Hepatocyte (in vitro differentiated cells): ENCODE measurements at places on chromosomes 5 and 9.

DNA sequence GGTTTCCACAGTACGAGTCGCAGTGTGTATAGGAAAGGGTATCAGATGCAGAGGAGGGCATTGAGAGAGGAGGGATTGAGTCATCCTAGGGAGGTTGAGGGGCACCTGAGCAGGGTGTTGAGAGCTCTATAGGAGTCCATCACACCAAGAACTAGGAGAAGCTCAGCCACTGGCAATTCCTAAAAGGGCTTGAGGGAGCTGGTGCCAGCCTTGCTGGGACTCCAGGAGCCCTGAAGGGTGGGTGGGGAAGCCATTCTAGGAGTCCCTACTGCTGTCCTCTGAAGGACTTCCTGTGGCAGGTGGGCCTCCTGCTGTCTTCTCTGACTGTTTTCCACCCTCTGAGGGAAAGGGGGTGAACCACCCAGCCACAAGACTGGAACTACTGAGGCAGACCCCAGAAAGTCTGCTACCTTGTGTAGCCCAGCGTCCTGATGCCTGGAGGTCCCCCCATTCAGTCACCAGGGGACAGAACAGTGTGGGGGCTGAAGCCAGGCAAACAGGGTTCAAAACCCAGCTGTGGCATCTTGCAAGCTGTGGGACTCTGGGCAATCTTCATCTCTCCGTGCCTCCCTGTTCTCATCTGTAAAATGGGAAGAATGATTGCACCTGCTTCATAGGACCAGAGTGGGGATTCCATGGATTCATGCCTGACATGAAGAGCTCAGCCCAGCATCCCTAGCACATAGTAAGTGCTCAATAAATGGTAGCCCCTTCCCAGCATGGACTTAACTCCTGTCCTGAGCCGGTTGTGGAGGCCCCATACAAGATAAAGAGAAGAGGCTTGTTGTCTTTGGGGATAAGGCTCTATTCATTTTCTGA lies 149.5 kb downstream of the C9orf50 start:
- H3K27me3 ChIP-seq = no peaks in the 10 kb centered on the region
- H3K4me3 ChIP-seq = no peak overlapping the region
- H3K36me3 ChIP-seq = no peaks in the 10 kb centered on the region
- no peaks in the 10 kb centered on the region for H3K4me1 ChIP-seq
- no peak overlapping the region for H3K27ac ChIP-seq

GRCh38 chr9:83617299-83617698 lies 5.6 kb upstream of the IDNK start:
- H3K4me1 ChIP-seq = peaks cover 4% of the 10 kb centered on the region
- no peaks in the 10 kb centered on the region for H3K27me3 ChIP-seq
- DNase-seq = no peak
- H3K36me3 ChIP-seq = no peaks in the 10 kb centered on the region

GRCh38 chr9:13387734-13388067 lies 108.2 kb upstream of the MPDZ start:
- no peak for DNase-seq
- H3K27me3 ChIP-seq = no peaks in the 10 kb centered on the region
- H3K4me3 ChIP-seq = no peak overlapping the region
- H3K36me3 ChIP-seq = no peaks in the 10 kb centered on the region

DNA sequence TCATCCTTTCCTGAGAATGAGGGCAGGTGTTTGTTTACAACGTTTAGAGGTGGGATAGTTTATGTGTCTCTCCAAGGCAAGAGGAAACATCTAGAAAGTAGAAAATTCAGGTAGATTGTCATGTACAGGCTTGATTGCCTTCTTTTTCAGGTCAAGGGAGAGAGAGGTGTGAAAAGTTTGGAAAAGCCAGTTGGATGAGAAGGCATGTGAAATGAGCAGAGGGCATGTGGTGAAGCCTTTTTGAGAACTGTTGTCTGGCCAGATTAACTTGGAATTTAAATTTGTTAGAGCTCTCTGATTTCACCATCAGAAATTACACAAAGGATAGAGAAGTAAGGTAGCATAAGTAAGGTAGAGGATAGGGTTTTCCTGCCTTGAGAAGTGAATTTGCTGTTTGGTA lies 74.6 kb downstream of the SNX24 start:
- H3K27ac ChIP-seq = no peak overlapping the region
- no peak for DNase-seq
- H3K4me3 ChIP-seq = no peak overlapping the region
- no peaks in the 10 kb centered on the region for H3K36me3 ChIP-seq
- no peaks in the 10 kb centered on the region for H3K27me3 ChIP-seq
- H3K4me1 ChIP-seq = peaks cover 4% of the 10 kb centered on the region

- H3K27ac ChIP-seq = peak overlapping the region; percentile 64
- DNase-seq = peak; percentile 37
- H3K27me3 ChIP-seq = no peaks in the 10 kb centered on the region
These were observed 151.3 kb downstream of the GAS1 start for GRCh38 chr9:86795823-86796553.
